Sciatic nerve (tissue), 2 donors: ENCODE measurements at places on chromosomes 11 and 22.

DNA sequence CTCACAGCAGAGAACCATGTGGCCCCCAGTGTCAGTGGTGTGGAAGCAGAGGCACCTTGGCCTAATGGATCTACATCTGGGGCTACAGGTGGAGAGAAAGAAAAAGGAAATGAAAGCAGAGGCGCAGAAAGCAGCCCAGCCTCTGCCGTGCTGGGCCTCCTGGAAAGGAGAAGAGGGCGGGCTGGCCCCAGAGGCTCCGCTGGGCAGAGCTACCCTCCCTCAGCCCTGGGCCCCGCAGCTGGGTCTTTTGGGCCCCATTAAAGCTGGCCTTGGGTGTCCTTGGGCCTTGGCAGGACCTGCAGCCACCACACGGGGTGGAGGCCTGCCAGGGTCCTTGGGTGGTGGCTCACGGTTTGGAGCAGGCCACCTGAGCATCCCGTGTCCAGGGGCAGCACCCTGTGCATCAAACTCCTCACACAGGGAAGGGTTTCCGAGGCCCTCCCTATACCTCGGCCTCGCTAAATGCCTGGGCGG, 31.6 kb upstream of the GAL start:
- DNase-seq = no peak

DNA sequence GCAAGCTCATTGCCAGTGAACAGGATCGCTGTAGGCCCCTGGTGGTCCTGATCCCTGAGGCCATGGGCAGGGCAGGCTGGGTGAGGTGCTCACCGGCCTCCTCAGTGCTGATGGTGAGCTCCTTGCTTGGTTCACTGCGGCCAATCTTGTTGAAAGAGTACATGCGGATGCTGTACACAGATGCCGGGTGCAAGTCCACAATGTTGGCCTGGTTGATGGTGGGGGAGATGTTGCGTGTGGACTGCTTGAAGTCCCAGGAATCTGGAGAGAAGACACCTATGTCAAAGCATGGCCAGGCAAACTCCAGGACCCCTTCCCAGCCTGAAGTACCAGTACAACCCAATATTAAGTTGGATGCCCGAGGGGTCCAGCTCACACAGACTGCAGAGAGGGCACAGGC, 144.1 kb downstream of the CEP164 start:
- no peak for DNase-seq

- peak; percentile 66 for DNase-seq
These were observed 596 bp upstream of the TNRC6B start for GRCh38 chr22:40176921-40177737.

GRCh38 chr11:80173371-80174136, 732.7 kb upstream of the TENM4 start:
- no peak for DNase-seq

GRCh38 chr11:58919980-58920379, 19.3 kb upstream of the GLYATL1 start:
- no peak for DNase-seq

DNA sequence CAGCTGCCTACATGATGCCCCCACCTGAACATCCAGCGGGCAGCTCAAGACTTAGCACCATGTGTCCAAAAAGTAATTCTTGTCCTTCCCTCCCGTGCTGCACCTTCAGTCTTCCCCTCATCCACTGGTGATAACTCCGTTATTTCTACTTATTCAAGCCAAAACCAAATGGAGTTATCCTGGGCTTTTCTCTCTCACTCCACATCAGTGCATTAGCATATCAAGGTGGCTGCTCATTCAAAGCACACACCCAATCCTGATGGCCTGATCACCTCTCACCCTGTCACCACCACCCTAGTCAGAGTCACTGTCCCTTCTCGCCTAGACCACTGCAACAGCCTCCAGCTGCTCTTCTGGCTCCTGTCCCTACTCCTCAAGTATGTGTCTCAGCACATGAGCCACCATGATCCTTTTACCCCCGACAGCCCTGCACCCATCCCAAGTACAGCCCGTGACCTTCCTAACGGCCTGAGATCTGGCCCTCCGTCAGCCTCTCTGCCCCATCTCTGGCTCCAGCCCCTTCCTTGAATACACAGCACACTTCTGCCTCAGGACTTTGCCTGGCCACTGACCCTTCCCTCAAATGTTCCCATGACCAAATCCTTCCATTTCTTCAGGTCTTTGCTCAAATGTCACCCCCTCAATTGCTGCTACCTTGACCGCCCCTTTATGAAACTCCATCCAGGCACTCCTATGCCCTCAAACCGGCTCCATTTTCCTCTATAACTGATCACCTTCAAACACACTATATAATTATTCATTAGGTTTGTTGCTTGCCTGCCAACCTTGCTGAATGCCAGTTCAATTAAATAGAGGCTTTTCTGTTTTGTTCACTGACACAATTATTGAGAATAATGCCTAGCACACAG, 19.7 kb upstream of the SLC25A1 start:
- DNase-seq = no peak

DNA sequence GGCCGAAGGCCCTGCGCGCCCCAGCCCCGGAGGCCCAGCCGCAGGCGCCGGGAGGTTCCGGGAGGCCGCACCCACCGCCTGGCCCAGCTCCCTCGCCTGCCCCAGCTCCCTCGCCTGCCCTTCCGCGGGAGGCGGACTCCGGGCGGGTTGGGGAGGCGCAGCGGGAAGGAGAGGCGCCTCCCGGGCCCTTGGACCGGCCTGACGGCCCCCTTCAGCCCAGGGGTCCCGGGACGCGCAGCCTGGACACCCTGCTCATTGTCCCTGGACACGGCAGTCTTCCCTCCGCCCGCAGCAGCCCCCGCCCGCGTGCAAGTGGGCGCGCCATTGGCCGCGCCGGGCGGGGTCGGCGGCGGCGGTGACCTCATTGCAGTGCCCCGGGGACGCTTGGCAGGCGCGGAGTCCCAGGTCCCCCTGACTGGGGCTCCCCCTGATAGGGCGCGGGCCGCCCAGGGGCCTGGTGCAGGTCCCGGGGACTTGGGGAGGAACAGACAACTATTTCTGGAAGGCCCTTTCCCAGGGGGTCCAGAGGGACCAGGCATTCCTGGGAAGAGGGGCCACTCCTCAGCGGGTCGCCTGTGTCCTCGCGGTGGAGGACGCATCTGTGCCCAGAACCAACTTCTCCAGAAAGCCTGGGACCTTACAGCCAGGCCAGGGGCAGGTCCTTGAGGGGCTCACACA, 501 bp downstream of the CD151 start:
- no peak for DNase-seq

DNA sequence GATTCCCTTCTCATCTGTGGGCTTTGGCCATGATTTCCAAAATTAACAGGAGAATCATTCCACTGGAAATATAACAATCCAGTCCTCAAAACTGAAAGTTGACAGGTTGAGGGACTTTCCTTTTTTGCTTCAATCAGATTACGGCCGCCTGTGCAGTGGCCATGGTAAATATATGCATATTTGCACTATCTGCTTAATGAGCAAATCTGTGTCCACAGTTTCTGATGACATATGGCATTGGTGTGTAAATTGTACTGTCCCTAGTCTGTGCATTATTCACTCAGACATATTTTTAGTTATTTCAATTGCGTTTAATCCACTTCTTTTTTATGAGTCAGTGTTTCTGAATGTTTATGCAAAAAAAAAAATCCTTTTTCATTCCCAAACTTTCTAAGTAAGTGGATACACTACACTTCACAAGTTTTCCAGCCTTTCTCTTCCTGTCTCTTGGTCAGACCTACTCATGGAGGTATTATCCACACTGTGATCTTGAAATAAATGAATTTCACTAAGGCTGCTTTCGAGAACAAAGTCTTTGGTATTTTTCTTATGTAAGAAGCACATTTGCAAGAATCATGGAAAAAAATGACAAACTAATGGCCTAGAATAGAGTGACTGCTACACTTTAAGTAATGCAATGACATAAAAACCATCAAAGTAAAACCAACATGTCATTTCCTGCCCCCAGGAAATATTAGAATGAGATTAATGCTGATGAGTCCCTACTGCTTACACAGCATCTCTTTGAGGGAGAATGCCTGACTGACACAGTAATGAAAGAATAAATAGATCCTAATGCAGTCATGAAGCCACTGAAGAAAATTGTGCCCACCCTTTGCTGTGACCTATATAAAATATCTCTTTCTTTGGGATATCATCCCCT, 76.4 kb upstream of the MTNR1B start:
- DNase-seq = no peak
